ENCODE measurements at places on chromosomes 5 and 9. TPM values are rescaled to one million over a fixed set of nuclear protein-coding genes. Genes with fewer than 3 reads are reported as not detected.

- no peak for DNase-seq
These were observed 28.7 kb downstream of the TAF1L start for GRCh38 chr9:32606811-32607210.

DNA sequence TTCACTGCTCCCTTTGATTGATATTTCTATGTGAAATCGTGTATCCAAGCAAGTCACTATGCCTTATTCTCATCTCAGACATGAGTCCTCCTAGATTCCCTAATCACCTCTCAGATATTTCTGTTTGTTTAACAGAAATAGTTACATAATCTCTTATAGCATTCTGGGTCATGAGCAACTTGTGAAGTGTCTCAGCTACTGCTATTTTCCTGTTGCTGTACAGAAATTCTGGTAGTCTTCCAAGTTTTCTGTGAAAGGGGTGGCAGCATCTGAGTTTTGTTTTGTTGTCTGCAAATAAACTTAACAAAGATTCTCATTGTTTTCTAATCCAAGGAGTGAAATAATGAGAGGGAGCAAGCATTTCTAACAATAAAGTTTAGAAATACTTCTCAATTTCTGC is 256.9 kb upstream of the ST8SIA4 start:
- DNase-seq = no peak

DNA sequence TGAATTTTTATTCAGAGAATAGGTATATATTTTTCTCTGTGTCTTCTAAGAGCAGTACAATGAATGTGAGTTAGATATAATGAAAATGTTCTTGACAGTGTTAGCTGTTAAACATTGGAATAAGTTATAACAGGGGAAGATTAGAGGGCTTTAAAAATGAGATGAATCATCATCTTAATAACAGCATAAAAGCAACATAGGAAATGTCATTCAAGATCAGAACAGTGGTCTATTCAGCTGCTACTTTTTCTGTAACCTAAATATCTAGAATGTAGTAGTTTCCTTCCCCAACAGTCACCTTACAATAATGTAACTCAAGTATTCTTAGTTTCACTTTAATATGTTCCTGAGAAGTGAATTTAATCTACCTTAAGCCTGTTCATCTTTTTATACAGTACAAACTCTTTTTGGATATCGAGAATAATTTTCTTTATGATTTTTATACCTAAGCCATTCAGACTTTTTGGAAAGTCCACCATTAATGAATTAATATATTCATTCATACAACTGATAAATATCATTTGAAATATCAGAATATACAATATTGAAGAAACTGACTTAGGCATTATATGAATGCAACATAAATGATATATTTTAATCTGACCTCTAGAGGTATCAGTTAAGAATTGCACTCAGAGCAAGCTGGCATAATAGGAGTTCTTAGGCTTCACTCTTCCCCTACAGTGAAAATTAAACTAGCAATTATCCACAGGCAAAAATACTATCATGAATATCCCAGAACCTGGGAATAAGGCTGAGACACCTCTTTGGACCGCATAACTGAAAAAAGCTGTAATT is 66.1 kb upstream of the EDIL3 start:
- no peak for DNase-seq

- DNase-seq = peak; percentile 48
These were observed 133.7 kb upstream of the IQGAP2 start for GRCh38 chr5:76269259-76269931.

MAST4 gene
- total RNA-seq = 5.5 TPM

DNA sequence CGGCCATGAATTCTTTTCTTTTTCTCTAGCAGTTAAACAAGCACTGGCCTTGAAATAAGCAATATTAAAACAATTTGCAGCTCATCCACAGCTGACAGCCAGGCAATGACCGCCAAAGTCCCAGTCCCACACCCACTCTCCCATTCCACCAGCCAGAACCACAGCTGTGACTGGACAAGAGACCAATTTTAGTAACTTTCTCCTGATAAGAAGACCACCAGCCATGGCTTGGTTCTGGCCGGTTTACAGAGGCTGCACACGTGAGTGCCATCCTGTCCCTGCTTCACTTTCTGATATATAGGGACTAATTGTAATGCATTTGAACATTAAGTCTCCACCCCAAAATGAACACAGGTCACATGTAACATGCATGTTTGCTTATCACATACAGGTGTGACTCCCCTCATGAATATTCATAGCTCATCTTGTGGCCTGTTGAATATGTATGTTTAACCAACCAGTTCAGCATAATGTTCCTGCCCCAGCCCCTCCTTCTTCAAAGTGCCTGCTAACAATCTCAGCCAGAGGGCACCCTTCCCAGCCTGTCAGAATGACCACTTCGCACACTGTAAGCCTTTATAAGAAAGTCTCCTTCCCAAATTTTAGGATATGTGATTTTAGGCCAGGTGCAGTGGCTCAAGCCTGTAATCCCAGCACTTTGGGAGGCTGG is 23.9 kb upstream of the FANCC start:
- DNase-seq = no peak

GRCh38 chr5:65961633-65962032 is 35.3 kb downstream of the ERBIN start:
- DNase-seq = no peak

MAP1B gene
- 0.03 TPM for total RNA-seq

GABRG2 gene
- not detected for total RNA-seq

- no peak for DNase-seq
These were observed 27.8 kb downstream of the UBE2D2 start for GRCh38 chr5:139588962-139589361.

GABRA6 gene
- total RNA-seq = not detected

DNA sequence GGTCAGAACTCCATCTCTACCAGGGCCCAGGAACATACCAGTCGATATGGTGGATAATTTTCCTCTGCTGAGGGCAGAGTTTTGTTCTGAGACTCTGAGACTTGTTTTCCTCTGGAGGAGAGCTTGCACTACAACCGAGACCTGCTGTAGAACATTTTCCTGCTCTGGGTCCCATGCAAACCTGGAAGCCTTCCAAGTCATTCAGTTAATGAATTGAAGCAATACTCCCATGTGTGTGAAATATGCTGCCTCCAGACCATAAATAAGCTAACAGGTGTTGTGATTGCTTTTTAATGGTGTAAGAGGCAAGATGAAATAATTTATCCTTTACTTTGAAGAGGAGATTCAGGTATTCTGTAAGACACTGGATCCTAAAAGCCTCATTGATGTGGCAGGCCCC is 372.8 kb downstream of the TMEM167A start:
- no peak for DNase-seq

- no peak for DNase-seq
These were observed 195.2 kb downstream of the NR3C1 start for GRCh38 chr5:143208365-143208641.

- no peak for DNase-seq
These were observed 493.9 kb downstream of the DMAC1 start for GRCh38 chr9:7305677-7306076.

DNA sequence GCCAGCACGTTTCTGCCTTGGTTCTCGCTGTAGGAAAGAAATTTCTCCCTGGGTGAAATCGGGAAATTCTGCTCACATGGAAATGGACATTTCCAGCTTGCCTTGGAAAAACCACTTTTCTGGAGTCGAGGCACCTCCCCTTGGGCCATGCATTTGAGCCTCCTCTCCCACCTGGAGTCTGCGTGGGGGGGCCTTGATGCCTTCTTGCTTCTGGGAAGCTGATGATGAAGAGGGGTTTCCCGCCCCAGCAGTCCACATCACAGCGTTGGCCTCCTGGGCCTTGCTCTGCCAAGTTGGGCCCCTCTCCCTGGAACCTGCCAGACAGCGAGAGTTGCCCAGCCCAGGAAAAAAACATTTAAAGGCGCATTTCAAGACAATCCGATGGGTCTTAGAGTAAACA is 1.8 kb upstream of the ASB6 start:
- DNase-seq = no peak

ADRA1B gene
- total RNA-seq = not detected

DNA sequence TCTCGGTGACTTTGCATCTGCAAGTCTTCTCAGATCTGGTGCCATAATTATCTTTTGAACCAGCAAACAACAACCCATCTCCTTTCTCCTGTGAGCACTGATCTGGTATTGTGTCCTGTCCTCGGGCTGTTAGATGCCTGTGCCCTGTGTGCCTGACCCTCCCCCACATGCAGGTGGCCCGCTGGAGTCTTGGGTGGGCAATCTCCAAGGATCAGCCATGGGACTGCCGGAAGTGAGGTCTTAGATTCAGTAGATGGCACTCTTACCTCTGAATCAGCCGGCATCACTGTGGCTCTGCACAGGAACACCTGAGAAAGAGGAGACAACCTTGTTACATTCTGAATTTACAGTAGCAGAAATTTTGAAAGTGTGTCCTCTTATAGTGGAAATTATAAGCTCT is 172.4 kb downstream of the IRX2 start:
- DNase-seq = no peak

GRCh38 chr9:84756171-84756570 is 86.6 kb downstream of the NTRK2 start:
- no peak for DNase-seq

GRCh38 chr5:18023275-18023674 is 389.0 kb downstream of the TAF11L14 start:
- DNase-seq = no peak

GRCh38 chr9:91833878-91834255 is 116.2 kb downstream of the ROR2 start:
- no peak for DNase-seq

DNA sequence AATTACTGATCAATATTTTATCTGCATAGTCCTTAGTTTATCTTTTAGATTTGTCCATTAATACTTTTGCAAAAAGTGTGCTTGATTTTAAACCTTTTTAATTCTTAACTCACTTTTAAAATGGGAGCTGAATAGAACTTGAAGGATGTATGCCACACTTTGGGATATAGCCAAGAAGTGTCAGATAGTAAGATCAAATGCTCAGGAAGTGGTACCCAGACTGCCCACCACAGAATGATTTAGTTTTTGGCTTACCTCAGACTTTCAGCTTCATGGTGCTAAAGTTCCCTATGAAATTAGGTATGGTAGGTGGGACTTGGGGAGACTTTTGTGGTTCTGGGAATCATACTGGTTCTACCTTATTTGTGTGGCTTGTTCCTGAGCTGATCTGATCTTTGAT is 14.7 kb downstream of the FOCAD start:
- no peak for DNase-seq

GRCh38 chr5:77400645-77401044 is 91.5 kb downstream of the WDR41 start:
- DNase-seq = no peak

F2RL1 gene
- 1.6 TPM for total RNA-seq

DNA sequence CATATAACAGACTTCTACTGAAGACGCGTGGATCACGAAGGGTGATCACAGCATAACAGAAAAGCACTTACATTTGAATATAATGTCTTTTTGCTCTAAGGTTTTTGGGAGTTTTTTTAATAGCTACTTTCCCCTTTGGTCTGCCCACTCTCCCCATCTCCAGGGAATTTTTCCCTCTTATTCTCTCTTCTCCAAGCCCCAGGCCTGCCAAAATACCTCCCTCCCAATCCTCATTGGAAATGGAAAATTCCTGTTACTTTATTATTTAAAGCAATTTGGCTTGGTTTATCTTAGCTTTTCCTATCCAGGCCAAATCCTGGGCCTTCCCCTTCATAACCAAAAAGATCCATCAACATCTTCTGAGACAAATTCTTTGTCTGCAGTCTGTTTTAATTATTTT is 22.3 kb upstream of the SSBP2 start:
- no peak for DNase-seq

DNA sequence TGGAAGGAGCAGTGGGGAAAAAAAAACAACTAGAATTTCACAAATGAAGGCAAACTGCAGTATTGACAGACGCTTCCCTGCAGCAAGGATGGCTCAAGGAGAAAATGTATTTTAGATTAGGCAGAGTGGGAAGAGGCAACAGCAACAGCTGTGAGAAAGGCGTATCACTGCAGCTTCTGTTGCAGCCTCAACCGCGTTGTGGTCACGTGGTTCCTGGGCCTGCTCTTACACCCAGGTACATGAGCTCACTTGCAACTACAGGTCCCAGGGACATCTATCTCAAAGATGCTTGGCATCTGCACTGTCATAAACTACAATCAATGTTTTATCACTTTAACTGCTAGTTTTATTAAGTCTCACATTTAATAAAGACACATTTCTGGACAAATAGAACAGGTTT is 36.0 kb upstream of the GOLM1 start:
- DNase-seq = peak; percentile 25

DNA sequence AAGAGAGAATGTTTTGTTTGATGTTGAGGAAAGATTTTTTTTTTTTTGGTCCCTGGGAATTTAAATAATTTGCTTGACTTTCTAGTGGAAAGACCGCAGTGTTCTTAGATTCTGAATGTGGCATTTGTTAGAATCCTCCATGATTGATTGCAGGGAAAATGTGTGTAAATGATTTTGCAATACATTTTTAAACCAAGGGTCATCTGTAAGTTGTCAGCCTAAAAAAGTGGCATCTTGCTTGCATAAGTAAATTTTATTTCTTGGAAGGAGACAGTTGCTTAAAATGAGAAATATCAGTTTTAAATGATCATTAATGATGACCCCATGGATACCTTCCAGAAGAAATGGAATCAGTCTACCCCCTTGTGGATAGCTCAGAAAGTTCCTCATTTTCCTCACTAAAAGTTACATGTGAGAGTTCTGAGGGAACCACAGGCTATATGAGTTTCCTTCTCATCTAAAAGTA is 105.1 kb upstream of the SLC25A48 start:
- no peak for DNase-seq

- no peak for DNase-seq
These were observed 286.4 kb upstream of the CDH12 start for GRCh38 chr5:23139338-23140171.

- no peak for DNase-seq
These were observed 849.2 kb downstream of the TAF11L14 start for GRCh38 chr5:18483451-18483850.
